ENCODE measurements at places on chromosomes 6 and 20. TPM values are rescaled to one million over a fixed set of nuclear protein-coding genes. Genes with fewer than 3 reads are reported as not detected.

SOX4 gene
- 3.5 TPM for total RNA-seq

MEP1A gene
- total RNA-seq: 0.10 TPM

CST2 gene
- total RNA-seq: not detected

SYCP2 gene
- 0.25 TPM for total RNA-seq

GPLD1 gene
- total RNA-seq: 7.6 TPM

RREB1 gene
- 23.4 TPM for total RNA-seq

TPD52L1 gene
- 0.67 TPM for total RNA-seq

MTFR2 gene
- 12.5 TPM for total RNA-seq

HTR1E gene
- not detected for total RNA-seq

DNA sequence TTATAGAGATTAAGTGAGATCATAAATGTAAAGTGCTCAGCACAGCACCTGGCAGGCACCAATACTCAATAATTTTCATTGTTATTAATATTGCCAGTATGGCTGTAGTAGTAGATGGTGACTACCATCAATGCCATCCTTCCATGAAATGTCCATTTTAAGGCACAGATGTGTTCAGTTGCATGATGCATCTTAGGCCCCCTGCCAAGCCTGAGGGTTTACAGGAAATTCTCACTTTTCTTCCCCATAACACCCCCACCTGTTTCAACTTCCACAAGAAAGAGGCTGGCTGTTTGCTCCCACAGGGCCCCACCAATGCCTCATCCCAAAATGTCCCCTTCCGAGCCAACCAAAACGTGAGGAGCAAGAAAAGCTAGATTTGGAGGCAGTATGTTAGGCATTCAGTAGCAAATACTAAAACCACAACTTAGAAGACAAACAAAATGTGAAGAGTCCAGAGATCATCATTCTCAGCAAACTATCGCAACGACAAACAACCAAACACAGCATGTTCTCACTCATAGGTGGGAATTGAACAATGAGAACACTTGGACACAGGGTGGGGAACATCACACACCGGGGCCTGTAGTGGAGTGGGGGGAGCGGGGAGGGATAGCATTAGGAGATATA, 110.6 kb upstream of the NHSL1 start:
- DNase-seq: peak; percentile 64
- H3K36me3 ChIP-seq: no peaks in the 10 kb centered on the region
- H3K4me1 ChIP-seq: peaks cover 25% of the 10 kb centered on the region
- peak overlapping the region; percentile 15 for H3K27ac ChIP-seq
- H3K4me3 ChIP-seq: no peak overlapping the region

- no peaks in the 10 kb centered on the region for H3K27me3 ChIP-seq
- no peaks in the 10 kb centered on the region for H3K36me3 ChIP-seq
- no peak overlapping the region for H3K4me3 ChIP-seq
Measured at GRCh38 chr6:138576313-138576712, 77.0 kb upstream of the NHSL1 start.

DNA sequence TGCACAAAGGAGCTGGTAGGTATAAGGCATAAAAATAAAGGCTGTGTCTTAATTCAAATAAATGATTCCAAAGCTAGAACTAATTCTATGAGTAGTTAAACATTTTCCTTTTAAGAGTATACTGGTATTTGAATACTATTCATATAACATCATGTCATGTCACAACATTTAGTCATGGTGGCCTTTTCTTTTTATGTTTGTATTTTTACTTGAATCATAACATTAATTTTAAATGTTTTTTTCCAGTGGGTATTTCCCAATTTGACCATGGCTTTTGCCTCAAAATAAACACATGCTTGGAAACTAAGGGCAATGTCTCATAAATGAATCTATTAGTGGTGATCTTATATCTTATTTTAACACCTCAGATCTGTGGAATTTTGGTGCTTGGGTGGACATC, 177.1 kb downstream of the CD109 start:
- H3K4me1 ChIP-seq: no peaks in the 10 kb centered on the region
- no peak overlapping the region for H3K4me3 ChIP-seq
- no peak overlapping the region for H3K27ac ChIP-seq
- no peaks in the 10 kb centered on the region for H3K36me3 ChIP-seq
- DNase-seq: no peak
- H3K27me3 ChIP-seq: no peaks in the 10 kb centered on the region

DNA sequence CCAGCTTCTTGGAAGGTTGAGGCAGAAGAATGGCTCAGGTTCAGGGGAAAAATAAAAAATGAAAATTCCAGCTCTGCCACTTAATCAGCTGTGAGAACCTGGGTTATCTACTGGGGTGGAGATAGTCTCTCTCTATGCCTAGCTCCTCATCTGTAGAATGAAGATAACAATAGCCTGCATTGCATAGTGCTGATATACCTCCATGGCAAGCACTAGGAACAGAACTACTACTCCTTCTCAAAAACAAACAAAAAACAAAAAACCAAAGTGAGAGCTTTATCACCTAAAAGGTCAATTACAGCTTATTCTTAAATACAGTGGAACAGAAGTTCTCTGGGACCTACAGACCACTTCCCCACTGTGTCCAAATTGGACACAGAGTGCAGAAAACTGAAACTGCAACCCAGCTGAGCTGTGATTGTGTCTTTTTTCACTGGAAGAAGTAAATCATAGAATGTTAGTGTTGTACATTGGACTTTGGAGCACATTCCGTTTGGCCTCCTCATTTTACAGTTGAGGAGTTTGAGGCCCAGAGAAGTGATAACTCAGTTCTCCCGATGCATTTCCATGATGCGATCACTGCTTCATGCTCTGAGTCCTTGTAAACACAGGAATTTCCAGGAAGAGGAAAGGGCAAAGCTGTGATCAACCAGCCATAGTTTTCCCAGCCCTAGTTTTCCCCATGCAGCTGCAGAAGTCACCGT, 23.3 kb downstream of the MTFR2 start:
- no peak overlapping the region for H3K27ac ChIP-seq
- H3K4me1 ChIP-seq: peaks cover 30% of the 10 kb centered on the region
- DNase-seq: peak; percentile 33
- H3K27me3 ChIP-seq: no peaks in the 10 kb centered on the region
- peak overlapping the region; percentile 60 for H3K4me3 ChIP-seq
- no peaks in the 10 kb centered on the region for H3K36me3 ChIP-seq

DNA sequence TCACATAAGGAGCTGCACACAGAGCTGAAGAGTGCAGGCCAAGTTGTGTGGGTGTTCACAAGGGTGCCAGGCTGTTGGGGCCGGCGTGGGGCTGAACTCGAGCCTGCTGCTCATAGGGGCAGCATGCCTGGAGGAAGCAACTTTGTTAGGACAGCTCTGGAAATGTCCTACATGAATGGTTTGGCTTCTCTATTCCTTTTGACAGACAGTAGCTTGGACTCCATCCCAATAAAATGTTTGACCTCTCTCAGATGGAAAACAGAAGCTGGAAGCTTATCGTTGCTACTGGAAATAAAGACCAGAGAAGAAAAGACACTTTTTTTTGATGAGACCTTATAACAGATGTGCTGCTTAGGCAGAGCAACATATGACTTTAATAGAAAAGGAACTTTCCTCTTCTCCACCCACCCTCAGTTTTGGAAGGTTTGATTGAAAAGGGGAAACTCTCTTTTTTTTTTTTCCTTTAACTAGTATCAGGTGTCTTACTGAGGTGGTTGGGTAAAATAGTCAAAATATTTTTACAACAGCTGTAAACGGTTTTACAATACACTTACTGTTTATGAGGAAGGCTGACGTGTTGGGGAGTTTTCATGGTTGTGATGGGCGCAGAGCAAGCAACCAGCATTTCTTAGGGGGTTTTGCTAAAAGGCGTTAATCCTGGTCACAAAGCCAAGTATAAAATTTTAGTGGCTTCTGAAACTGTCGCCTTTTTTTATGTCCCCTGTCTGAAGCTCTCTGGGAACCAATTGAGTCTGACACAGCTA, 80.7 kb upstream of the EEF1E1 start:
- no peaks in the 10 kb centered on the region for H3K4me1 ChIP-seq
- H3K27ac ChIP-seq: no peak overlapping the region
- H3K36me3 ChIP-seq: no peaks in the 10 kb centered on the region
- no peaks in the 10 kb centered on the region for H3K27me3 ChIP-seq
- no peak overlapping the region for H3K4me3 ChIP-seq
- DNase-seq: no peak

- no peak for DNase-seq
- no peak overlapping the region for H3K27ac ChIP-seq
- H3K27me3 ChIP-seq: no peaks in the 10 kb centered on the region
- peaks cover 54% of the 10 kb centered on the region for H3K4me1 ChIP-seq
- no peak overlapping the region for H3K4me3 ChIP-seq
Measured at GRCh38 chr6:52514514-52514913, 62.3 kb downstream of the TRAM2 start.

- DNase-seq: peak; percentile 55
- H3K27ac ChIP-seq: no peak overlapping the region
- H3K4me3 ChIP-seq: no peak overlapping the region
- no peaks in the 10 kb centered on the region for H3K36me3 ChIP-seq
- H3K27me3 ChIP-seq: no peaks in the 10 kb centered on the region
- peaks cover 76% of the 10 kb centered on the region for H3K4me1 ChIP-seq
Measured at GRCh38 chr20:53736122-53736756, 142.6 kb upstream of the ZNF217 start.

DNA sequence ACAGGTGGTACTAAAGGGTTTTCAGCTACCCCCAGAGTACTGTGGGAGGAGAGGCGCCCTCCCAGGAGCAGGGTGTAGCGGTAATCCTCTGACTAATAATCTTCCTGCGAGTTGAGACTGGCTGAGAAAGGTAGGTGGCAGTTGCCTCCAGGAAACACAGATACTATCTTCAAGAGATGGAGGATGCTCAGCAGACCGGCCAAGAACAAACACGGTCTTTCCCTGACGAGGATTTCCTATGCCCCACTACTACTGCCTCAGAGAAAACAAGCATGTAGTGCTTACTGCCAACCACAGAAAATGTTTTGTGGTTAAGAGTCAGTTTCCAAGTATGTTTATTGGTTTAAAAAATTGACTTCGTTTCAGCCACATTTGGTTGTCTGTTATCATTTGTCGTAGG, 26.8 kb downstream of the C6orf89 start:
- no peak for DNase-seq
- no peak overlapping the region for H3K27ac ChIP-seq
- peaks cover 14% of the 10 kb centered on the region for H3K4me1 ChIP-seq
- H3K36me3 ChIP-seq: peaks cover 43% of the 10 kb centered on the region
- H3K4me3 ChIP-seq: no peak overlapping the region

DNA sequence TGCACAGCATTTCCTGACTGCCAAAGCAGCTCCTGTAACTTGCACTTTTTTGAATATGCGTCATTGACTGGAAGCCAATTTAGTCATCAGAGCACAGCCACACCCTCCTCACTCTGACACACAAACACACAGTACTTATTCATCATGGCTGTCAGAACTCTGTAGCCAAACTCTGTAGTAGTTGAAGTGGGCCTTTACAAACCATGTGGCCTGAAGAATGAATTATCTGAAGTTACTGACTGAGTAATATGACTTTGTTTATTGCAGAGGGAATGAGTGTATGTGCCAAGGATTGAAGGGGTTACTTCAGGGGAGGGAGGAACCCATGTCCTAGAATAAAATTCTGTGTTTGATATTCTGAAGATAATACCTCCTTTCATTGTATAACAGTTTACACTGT, 102.7 kb downstream of the FIG4 start:
- H3K27ac ChIP-seq: no peak overlapping the region
- peaks cover 12% of the 10 kb centered on the region for H3K4me1 ChIP-seq
- H3K36me3 ChIP-seq: no peaks in the 10 kb centered on the region
- no peaks in the 10 kb centered on the region for H3K27me3 ChIP-seq
- H3K4me3 ChIP-seq: no peak overlapping the region

GRCh38 chr6:53532061-53532797, 12.7 kb downstream of the GCLC start:
- no peak overlapping the region for H3K4me3 ChIP-seq
- H3K27me3 ChIP-seq: no peaks in the 10 kb centered on the region
- peaks cover 28% of the 10 kb centered on the region for H3K4me1 ChIP-seq
- H3K27ac ChIP-seq: peak overlapping the region; percentile 11
- DNase-seq: no peak

DNA sequence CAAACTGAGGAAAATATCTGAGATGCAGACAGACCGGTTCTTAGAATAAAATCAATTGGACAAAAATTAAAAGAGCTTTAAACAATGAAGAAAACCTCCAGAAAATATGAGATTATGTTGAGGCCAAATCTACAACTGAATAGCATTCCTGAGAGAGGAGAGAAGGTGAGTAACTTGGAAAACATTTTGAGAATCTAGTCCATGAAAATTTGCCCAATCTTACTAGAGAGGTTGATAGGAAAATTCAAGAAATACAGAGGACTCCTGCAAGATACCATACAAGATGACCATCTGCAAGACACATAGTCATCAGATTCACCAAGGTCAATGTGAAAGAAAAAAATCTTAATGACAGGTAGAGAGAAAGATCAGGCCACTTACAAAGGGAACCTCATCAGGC, 437.7 kb upstream of the ADGRB3 start:
- no peak for DNase-seq
- H3K27ac ChIP-seq: no peak overlapping the region
- H3K4me3 ChIP-seq: no peak overlapping the region
- no peaks in the 10 kb centered on the region for H3K36me3 ChIP-seq
- no peaks in the 10 kb centered on the region for H3K4me1 ChIP-seq
- no peaks in the 10 kb centered on the region for H3K27me3 ChIP-seq

- no peaks in the 10 kb centered on the region for H3K36me3 ChIP-seq
- H3K4me3 ChIP-seq: no peak overlapping the region
- H3K27ac ChIP-seq: no peak overlapping the region
- no peak for DNase-seq
- no peaks in the 10 kb centered on the region for H3K27me3 ChIP-seq
- peaks cover 17% of the 10 kb centered on the region for H3K4me1 ChIP-seq
Measured at GRCh38 chr6:87102151-87102621, 7.3 kb upstream of the CGA start.

GRCh38 chr6:73418081-73418741, 23.6 kb downstream of the DDX43 start:
- H3K4me3 ChIP-seq: no peak overlapping the region
- no peak for DNase-seq
- H3K27ac ChIP-seq: no peak overlapping the region

- peak; percentile 25 for DNase-seq
- H3K4me1 ChIP-seq: peaks cover 51% of the 10 kb centered on the region
- H3K36me3 ChIP-seq: no peaks in the 10 kb centered on the region
- peak overlapping the region; percentile 89 for H3K4me3 ChIP-seq
- no peaks in the 10 kb centered on the region for H3K27me3 ChIP-seq
- peak overlapping the region; percentile 75 for H3K27ac ChIP-seq
Measured at GRCh38 chr6:75283907-75284631, 523 bp downstream of the TMEM30A start.

DNA sequence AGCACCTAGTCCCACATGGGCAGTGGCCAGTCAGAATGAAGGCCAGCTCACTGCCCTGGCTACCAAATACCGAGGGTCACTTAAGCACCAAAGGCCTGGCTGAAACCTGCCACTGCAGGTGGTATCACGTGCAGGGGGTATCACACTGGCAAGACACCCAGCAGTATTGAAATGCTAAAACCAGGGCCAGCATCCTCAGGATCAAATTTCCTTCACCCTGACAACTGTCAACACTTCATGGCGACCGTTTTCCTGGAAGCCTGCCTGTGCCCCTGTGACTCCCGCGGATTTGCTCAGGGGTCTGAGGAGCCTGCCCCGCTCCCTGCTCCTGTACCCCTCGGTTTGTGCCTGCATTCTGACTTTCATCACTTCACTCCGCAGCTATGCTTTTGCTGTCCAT, 151.1 kb downstream of the TTLL2 start:
- no peaks in the 10 kb centered on the region for H3K36me3 ChIP-seq
- H3K27me3 ChIP-seq: peaks cover 2% of the 10 kb centered on the region
- peaks cover 33% of the 10 kb centered on the region for H3K4me1 ChIP-seq
- no peak overlapping the region for H3K27ac ChIP-seq

- no peak overlapping the region for H3K4me3 ChIP-seq
- H3K27ac ChIP-seq: no peak overlapping the region
- no peaks in the 10 kb centered on the region for H3K4me1 ChIP-seq
Measured at GRCh38 chr6:88513920-88514319, 347.8 kb upstream of the CNR1 start.

GRCh38 chr6:135380793-135381192, 116.7 kb downstream of the AHI1 start:
- H3K4me1 ChIP-seq: no peaks in the 10 kb centered on the region
- no peak for DNase-seq
- H3K27ac ChIP-seq: no peak overlapping the region
- H3K27me3 ChIP-seq: no peaks in the 10 kb centered on the region
- no peak overlapping the region for H3K4me3 ChIP-seq
